ENCODE measurements at places on chromosomes 1 and 21.

DNA sequence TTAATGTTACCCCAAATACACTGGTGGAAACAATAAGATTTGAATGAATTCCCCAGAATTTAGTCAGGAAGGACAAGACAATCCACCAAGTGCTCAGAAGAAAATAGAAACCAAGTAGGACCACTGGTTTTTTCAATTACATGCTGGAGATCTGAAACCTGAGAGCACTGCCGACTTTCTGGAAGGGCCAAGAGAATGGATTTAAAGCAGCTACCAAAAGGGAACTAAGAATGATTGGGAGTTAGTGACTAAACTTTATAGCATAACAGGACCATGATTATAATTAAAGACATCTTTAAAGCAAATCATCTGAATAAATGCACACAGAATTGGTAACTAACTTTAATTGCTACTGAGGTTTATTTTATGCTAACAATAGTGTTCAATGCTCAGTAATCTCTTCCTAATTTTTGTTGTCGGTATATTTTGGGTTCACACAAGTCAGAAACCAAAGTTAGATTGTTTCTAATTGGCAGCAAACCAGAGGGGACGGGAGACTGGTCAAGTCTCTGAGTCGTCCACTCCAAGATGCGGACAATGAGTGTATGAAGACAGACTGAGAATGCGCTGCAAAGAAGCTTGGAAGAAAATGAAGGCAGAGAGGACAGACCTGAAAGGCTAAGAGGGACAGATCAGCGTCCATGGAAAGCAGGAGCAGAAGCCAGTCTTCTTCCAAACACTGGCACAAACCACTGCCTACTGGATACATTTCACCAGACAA, 2.3 kb upstream of the RGS13 start:
- no peak for DNase-seq
- peaks cover 5% of the 10 kb centered on the region for H3K4me1 ChIP-seq
- H3K27ac ChIP-seq = no peak overlapping the region
- H3K27me3 ChIP-seq = peaks cover 23% of the 10 kb centered on the region
- no peak overlapping the region for H3K4me3 ChIP-seq
- no peaks in the 10 kb centered on the region for H3K36me3 ChIP-seq

- H3K27me3 ChIP-seq = no peaks in the 10 kb centered on the region
- H3K4me1 ChIP-seq = no peaks in the 10 kb centered on the region
- H3K4me3 ChIP-seq = no peak overlapping the region
Measured at GRCh38 chr1:222867316-222867715, 52.5 kb downstream of the DISP1 start.

DNA sequence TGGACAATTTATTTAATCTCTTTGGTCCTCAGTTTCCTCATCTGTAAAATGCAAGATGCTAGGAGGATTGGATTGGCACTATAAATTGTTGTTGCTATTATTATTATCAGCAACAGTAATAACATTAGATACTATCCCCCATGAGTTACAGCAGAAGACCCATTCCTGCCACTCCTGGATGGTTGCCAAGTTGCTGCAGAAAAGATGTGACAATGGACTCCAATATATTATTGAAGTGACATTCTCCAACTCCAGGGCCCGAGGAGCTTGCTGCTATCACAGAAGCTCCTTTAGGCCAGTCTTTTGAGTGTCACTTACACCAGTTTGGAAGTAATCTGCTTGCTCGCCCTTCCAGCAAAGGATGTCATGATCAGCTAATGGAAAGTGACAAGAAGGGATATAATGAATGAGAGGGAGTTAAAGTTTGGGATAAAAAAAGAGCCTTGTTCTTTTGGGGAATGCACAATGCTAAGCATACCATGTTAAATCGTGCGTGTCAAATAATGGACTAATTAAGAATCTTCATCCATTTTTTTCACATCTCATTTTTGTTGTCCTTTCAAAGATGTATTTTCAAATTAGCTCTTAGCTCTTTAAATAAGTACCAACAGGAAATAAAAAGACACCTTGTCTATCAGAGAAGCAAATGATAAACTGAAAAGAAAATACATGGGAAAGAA, 19.5 kb upstream of the PROX1 start:
- H3K4me1 ChIP-seq = no peaks in the 10 kb centered on the region
- no peak overlapping the region for H3K27ac ChIP-seq
- no peaks in the 10 kb centered on the region for H3K36me3 ChIP-seq

GRCh38 chr1:113042285-113043143, 30.5 kb upstream of the LRIG2 start:
- H3K4me3 ChIP-seq = no peak overlapping the region
- H3K36me3 ChIP-seq = no peaks in the 10 kb centered on the region
- H3K27me3 ChIP-seq = no peaks in the 10 kb centered on the region
- peaks cover 28% of the 10 kb centered on the region for H3K4me1 ChIP-seq

DNA sequence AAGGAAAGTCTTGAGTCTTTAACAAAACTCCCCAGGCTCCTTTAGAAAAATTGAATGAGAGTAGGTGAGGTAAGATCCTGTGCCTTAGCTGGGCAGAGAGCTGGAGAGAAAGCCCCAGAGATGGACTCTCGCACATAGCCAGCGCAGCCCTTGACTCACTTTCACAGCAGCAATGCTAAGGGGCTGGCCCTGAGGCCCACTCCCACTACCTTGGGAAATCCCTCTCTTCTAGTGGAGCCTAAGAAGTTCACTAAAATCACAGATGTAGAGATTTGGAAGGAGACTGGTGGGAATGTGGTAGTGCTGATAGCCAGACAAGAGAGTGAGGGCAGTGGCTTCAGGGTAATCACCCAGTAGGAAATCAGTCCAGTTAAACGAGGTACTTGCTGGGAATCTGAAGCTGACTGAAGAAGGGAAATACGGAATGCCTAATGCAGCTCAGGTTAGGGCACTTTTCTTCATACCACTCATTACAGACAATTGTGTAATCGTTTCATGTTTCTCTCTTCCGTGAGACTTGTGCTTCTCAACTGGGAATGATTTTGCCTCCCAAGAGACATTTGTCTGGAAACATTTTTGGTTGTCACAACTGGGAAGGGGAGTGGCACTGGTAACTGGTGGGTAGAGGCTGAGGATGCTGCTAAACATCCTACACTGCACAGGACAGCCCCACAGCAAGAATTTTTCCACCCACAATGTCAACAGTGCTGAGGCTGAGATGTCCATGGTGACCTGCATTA, 42.4 kb upstream of the LRRC8C start:
- peaks cover 94% of the 10 kb centered on the region for H3K36me3 ChIP-seq
- H3K27me3 ChIP-seq = no peaks in the 10 kb centered on the region
- no peak overlapping the region for H3K4me3 ChIP-seq
- peaks cover 89% of the 10 kb centered on the region for H3K4me1 ChIP-seq
- peak overlapping the region; percentile 91 for H3K27ac ChIP-seq

GRCh38 chr1:200448034-200448762, 38.4 kb upstream of the ZNF281 start:
- peak overlapping the region; percentile 94 for H3K27ac ChIP-seq
- peaks cover 53% of the 10 kb centered on the region for H3K4me1 ChIP-seq
- DNase-seq = no peak
- H3K27me3 ChIP-seq = peaks cover 5% of the 10 kb centered on the region
- H3K36me3 ChIP-seq = peaks cover 2% of the 10 kb centered on the region

DNA sequence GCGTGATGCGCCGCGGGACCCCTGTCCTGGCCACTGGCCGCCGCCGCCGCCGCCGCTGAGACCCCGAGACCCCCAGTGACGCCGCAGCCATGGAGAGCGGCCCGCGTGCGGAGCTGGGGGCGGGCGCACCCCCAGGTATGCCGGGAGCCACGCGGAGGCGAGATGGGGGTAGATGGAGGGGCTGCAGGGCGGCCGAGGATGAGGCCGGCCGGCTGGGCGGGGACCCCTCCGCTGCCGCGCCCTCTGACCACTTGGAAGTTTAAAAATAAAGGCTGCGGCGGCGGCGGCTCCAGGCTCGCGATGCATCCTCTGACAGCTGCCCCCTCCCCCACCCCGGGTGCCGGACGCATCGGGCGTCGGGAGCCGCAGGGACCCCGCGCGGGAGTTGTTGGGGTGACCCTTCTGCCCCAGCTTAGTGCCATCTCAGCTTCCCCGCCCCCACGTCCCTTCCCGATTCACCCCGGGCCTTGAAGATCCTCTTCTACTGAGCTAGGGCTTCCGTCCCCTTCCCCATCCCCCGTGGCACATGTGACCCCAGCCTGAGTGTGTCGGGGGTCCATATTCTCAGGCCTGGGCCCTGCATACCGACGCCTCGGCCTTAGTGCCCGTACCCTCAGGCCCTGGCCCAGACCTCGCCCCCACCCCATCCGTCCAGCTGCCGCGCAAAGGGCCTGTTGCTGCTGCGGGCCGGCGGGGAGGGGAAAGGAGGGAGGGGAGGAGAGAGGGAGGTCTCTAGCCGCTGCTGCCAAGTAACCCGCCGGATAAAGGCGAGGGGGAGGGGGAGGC, 562 bp downstream of the MAP7D1 start:
- peak overlapping the region; percentile 94 for H3K27ac ChIP-seq
- peak; percentile 81 for DNase-seq
- no peaks in the 10 kb centered on the region for H3K27me3 ChIP-seq
- H3K4me3 ChIP-seq = peak overlapping the region; percentile 90
- peaks cover 74% of the 10 kb centered on the region for H3K4me1 ChIP-seq

- H3K27me3 ChIP-seq = peaks cover 56% of the 10 kb centered on the region
- no peak overlapping the region for H3K27ac ChIP-seq
- no peak for DNase-seq
- H3K4me3 ChIP-seq = no peak overlapping the region
- peaks cover 38% of the 10 kb centered on the region for H3K4me1 ChIP-seq
- no peaks in the 10 kb centered on the region for H3K36me3 ChIP-seq
Measured at GRCh38 chr1:235643837-235644692, 5.5 kb downstream of the GNG4 start.

GRCh38 chr1:215357901-215358300, 209.2 kb upstream of the KCTD3 start:
- no peak overlapping the region for H3K4me3 ChIP-seq
- DNase-seq = no peak
- no peak overlapping the region for H3K27ac ChIP-seq
- no peaks in the 10 kb centered on the region for H3K27me3 ChIP-seq
- H3K36me3 ChIP-seq = no peaks in the 10 kb centered on the region

GRCh38 chr1:32151319-32151787, 28.1 kb upstream of the TXLNA start:
- no peak overlapping the region for H3K27ac ChIP-seq
- H3K4me3 ChIP-seq = no peak overlapping the region
- H3K27me3 ChIP-seq = no peaks in the 10 kb centered on the region
- peaks cover 52% of the 10 kb centered on the region for H3K36me3 ChIP-seq
- no peak for DNase-seq

DNA sequence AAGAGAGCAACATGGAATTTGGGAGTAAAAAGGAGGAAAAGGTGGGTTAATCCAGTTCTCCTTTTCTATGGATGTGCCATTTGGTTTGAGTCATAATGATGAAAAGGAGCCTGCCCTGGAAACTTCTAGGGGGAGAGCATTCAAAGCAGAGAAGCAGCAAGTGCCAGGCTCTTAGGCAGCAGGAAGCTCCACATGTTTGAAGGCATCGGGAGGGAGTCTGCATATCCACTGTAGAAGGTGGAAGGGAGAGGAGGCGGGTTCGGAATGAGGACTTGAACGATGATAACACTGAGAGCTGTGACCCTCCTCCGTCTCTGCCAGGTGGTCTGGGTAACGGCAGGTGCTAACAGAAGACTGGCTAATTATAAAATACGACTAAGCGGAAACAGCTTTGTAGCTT, 128.2 kb downstream of the RYR2 start:
- no peak overlapping the region for H3K27ac ChIP-seq
- peaks cover 8% of the 10 kb centered on the region for H3K27me3 ChIP-seq
- H3K4me3 ChIP-seq = no peak overlapping the region
- no peaks in the 10 kb centered on the region for H3K36me3 ChIP-seq
- H3K4me1 ChIP-seq = no peaks in the 10 kb centered on the region

DNA sequence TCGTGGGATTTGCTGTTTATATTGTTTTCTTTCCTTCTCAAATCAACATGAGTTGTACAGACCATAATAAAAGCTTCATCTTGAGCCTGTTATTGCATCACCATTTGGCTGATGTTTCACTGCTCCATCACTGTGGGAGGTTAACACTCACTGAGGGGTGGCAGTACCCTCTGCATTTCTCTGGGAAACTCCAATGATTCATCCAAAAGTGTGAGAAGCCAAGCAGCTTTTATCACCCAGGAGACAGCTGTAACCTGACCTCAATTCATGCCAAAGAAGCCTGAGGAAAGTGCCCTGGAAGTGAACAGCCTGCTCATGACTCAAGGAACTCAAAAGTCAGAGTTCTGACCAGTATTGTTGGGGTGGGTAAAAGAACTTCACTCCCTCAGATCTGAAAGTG, 84.1 kb downstream of the GPR88 start:
- no peaks in the 10 kb centered on the region for H3K27me3 ChIP-seq
- no peak for DNase-seq
- no peak overlapping the region for H3K4me3 ChIP-seq
- no peaks in the 10 kb centered on the region for H3K36me3 ChIP-seq
- H3K4me1 ChIP-seq = peaks cover 18% of the 10 kb centered on the region

- no peaks in the 10 kb centered on the region for H3K36me3 ChIP-seq
- peaks cover 10% of the 10 kb centered on the region for H3K27me3 ChIP-seq
- no peak overlapping the region for H3K27ac ChIP-seq
- no peak for DNase-seq
Measured at GRCh38 chr1:166322470-166322869, 155.7 kb upstream of the FAM78B start.

DNA sequence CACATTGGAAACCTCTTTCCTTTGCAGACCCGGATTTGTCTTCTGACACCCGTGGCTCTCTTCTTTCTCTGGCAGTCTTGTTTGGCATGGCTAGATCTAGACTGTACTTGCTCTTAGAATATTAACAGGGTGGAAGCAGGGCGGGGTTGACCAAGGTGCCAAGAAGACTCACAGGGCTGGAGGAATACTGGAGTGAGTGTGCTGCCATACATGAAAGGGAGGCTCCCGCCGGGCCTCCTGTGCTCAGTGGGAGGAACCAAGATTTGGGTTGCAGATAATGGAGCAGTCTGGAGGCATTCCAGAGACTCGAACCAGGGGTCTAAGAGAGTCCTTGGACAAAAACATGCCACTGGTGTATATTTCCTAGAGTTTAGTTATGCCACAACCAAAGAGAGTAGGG, 27.6 kb upstream of the SNX27 start:
- peaks cover 3% of the 10 kb centered on the region for H3K27me3 ChIP-seq
- no peak overlapping the region for H3K4me3 ChIP-seq

- no peak overlapping the region for H3K4me3 ChIP-seq
- no peak for DNase-seq
Measured at GRCh38 chr1:194184974-194185373, 998.6 kb upstream of the B3GALT2 start.

GRCh38 chr1:40620586-40621210, 44.8 kb downstream of the RIMS3 start:
- H3K27ac ChIP-seq = no peak overlapping the region
- H3K4me3 ChIP-seq = no peak overlapping the region
- no peaks in the 10 kb centered on the region for H3K36me3 ChIP-seq
- peaks cover 5% of the 10 kb centered on the region for H3K27me3 ChIP-seq
- DNase-seq = no peak
- H3K4me1 ChIP-seq = no peaks in the 10 kb centered on the region

All from activated T-cell treated with anti-CD3 and anti-CD28 coated beads, Interleukin-2, amount 50 U/mL, for 24 hours (primary cell).